ENCODE measurements at places on chromosomes 2 and 18.

DNA sequence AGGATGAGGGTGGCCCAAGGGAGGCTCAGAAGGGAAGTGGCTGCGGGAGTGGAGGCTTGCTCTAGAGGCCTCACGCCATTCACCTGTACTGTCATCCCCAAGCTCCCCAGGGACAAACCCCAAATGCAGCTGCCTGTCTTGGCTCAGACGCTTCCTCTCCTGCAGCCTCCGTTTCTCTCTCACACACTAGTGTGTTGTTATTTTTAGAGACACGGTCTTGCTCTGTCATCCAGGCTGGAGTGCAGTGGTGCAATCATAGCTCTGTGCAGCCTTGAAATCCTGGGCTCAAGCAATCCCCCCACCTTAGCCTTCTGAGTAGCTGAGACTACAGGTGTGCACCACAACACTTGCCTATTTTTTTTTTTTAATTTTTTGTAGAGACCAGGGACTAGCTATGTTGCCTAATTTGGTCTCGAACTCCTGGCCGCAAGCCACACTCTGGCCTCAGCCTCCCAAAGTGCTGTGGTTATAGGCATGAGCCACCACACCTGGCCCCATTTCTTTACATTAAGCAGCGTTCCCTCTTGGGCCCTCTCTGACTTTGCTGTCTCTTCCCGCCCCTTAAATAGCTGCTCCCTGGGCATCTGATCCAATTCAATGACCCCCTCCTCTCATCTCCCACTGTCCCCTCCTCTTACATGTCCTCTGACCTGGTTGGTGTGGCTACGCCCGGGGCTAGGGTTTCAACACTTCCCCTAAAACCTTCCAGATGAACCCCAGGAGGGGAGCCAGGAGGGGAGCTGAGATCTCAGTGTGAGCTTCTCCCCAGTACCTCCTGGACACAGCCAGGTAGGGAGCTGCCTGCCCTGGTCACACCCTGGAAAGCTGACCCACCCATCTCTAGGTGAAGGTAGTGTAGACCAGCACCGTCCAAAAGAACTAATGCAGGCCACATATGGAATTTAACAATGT, 24.0 kb upstream of the LOXHD1 start:
- no peak for DNase-seq

DNA sequence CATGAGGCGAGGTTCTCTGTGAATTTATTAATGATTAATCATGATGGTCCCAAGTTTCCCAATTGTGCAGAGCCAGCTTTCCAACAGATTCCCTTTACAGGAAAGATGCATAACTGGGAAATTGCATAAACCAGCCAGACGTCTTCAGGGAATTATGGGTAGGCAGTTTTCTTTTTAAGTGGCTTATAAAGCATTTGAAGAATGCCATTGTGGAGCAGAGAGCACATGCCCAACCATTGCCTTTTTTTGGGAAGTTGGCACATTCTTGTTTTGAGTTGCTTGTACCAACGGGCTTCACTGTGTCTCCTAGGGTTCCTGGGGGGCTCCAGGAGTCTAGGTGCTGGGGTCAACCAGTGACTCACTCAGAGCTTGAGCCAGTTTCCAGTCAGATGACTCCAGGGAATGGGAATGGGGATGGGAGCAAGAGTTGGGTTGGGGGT, 231.7 kb upstream of the FOSL2 start:
- DNase-seq, result no peak

DNA sequence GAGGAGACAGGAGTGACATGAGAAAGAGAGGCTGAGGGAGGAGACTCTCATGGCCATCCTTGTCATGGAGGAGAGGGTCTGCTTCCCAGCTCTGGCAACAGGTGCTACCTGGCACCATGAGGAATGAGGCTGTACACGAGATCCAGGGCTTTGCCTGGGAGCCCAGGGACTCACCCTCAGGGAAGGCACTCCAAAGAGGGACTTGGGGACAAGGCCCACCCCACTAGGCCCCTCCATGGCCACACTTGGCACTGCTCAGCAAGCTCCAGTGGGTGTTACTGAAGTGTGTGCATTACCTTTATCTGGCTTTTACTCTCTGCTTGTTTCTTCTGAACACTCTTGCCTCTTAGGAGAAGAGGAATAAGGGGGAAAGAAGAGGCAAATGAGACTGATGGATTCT, 2.7 kb downstream of the CFAP65 start:
- DNase-seq, result no peak

DNA sequence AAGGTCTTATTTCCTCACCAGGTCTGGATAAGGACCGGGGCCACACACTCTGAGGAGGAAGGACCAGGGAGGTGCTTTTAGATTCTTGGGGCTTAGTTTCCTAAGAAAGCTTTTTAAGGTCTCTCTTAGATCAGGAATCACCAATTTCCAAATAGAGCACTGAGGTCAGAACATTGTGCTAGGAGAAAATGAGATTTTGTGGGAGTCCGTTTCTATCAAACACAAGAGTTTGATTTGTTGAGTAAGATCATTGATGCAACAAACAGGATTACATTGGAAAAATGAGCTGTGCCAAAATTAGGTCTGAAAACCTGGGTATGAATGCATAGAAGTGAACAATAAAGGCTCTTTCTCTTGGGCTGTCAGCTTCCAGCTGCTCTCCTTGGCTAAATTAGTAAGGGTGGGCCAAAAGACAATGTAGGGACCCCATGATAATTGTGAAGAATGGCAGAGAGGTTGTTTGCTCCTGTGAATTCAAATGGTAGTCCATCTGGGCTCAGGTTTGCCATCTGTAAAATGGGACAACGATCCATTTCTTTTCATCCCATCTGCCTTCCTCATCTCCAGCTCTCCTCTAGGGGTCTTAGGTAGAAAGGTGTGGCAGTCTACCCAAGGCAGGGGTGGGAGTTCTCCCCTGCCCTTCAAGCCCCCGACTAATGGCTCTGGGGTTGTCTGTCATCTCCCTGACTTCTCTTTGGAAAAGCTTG, 20.0 kb downstream of the IGFBP2 start:
- no peak for DNase-seq

- DNase-seq, result no peak
Observed at GRCh38 chr2:226139759-226140158, 659.9 kb downstream of the IRS1 start.

DNA sequence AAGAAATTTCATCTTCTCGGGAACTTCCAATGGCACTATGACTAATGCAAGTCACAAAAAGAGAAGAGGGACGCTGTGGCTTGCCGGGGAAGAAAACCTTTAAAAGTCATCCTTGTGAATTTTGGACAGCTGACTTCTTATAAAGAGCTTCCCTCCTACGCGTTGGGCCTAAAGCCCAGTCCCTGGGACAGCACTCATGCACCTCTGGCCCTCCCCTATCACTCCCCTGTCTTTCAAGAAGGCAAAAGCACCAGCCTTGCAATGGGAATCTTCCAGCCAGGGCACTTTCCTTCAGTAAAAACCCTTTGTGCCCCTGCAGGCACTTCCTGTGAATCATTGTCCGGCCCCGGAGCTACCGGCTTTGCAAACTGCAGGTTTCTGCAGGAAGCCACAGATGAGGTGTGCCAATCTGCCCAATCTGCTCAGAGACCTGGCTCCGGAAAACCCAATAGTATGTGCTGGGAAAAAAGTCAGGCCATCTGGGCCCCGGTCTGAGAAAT, 7.1 kb downstream of the MREG start:
- DNase-seq, result no peak

- DNase-seq, result no peak
Observed at GRCh38 chr2:113211226-113212105, 37.7 kb downstream of the PSD4 start.

DNA sequence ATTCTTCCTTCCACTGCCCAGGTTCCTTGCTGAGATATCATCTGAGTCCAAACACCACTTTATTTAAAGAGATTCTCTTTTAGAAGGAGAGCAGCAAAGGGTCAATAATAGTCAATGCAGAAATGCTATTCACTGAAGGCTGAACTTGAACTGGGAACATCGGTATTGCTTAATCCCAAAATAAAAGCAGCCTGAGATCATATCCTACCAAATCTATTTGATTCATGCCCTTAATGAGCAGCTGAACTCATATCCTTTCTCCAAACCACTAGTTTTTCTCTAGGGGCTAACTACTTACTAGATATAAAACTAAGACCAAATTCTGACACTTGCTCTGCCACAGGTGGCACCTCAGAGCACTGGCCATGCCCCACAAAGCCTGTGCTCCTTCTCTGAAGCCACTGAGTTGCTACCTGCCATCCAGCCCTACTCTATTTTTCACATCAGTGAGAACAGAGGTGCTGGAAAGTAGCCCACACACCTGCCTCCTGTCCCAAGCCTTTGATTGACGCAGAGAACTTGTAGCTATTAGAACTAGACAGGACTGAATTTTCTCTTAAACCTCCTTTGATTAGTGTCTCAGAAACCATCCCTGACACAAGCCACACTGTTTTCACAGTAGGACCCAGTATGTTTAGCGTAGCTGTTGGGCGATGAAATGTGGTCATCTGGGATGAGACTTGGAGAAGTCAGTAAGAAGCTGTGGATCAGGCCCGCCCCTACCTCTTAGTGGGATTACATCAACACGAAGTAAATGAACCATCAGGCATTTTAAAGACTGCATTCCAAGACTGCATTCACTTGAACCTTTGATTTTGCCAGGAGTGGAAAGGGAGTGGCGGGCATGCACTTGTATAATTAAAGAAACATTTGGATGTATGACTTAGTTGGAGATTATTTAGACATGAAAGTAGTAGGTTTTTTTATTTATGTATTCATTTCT, 124.3 kb downstream of the RBMS1 start:
- no peak for DNase-seq

DNA sequence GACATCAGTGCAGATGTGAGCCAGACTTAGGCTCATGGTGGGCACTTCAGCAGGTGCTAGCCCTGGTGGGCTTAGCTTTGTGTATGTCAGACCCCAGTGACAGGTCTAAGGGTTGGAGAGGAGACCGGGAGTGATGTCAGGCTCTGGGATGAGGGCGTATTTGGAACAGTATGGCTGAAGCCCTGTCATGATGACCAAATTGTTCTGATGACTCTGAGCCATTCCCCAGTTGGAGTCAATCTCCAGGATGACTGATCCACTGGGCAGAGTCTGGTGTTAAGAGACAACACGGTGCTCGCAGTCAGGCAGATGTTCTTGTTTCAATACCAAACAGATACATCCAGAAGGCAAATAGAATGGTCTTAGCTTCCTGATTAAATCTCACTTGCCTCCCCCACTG, 241.5 kb downstream of the SOX11 start:
- no peak for DNase-seq

GRCh38 chr2:241282555-241282954, 32.9 kb downstream of the HDLBP start:
- no peak for DNase-seq

GRCh38 chr2:75180476-75180875, 18.8 kb downstream of the TACR1 start:
- DNase-seq, result no peak

DNA sequence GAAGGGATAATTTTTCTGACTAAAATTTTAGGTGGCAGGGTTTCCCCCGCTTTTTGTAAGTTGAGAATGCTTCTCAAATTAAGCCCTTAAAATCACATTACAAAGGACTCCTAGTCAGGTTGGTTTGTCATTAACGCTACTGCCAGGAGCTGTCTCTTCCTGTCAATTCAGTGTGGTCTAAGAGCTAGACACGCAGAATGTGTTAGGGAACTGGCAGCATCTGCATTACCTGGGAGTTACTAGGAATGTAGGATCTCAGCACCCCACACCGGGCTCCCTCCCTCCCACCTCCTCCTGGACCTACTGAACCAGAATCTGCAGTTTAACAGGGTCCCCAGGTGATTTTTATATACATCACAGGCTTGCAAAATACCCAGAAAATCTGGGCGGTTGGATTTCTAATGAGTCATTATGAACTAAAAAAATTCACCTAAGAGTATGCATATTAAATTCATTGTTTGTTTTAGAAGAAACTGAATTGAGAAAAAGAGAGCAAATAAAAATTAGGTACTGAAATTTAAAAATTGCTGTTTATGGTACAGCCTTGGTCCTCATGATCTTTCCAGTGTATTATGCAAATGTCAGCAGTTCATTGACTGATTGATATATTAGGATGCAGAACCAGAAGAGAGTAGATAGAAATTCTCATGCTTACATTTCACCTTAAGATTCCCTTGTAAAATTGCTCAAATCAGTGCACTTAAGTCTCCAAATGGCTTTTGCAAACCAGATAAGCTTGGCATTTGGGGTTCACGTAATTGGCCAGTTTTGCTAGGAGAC, 130.9 kb upstream of the ITGA6 start:
- DNase-seq, result no peak

- no peak for DNase-seq
Observed at GRCh38 chr18:44597797-44598196, 82.9 kb upstream of the SETBP1 start.

DNA sequence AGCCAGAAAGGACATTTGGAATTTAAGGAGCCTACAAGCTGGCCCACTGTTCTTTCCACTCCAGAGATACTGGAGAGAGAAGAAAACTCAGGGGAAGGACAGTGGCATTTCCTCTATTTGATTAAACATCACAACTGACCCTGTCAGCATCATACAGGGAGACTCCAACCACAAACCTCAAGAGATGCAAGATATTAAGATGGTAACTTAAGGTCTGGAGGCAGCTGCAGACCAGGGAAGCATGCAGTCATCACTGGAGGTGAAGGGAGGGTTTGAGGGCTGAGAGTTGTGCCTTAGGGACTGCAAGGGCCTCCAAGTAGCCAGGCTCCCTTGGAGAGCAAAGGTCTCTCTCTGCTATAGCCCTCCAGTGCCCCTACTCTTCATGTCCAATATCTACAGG, 67.4 kb downstream of the RNF152 start:
- no peak for DNase-seq

DNA sequence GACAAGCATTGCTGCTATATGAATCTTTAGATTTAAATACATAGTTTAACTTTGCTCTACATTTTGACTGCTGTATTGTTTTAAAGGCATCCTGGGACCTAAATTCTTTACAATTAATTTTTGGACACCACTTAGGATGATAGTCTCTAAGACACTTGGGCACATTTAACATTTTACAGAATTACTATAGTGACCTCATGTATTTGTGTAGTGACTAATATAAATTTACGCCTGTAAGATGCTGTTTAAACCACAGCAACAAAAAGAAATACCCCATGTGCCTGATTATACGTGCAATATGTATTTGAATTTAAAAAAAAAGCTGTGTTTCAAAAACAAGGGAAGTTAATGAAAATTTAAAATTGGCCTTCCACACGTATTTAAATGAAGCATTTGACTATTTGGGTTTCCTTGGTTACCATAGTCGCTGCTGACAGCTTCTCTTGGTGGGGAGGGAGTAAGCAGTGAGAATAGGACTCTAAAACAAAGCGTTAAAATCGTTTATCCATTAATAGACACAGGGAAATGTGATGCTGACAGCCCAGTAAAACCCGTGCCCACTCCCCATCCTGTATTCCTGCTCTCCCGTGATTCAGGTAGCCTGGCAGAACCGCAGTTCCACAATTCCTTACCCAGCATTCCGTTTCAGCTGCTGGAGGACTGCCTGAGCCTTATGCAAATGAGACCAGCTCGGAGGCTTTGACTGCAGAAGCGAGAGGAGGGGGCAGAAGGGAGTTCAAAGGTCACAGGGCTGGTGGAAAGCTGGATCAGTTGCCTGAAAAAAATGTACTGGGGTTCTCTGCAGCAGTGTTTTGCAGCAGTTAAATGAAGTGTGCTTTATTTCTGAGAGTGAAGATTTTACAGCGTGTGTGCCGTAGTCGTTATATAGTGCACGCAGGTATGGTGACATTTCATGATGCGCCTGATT, 104.3 kb downstream of the CSRNP3 start:
- DNase-seq, result no peak

All from thoracic aorta (tissue), 2 donors.